Smooth muscle cell of the pulmonary artery (primary cell): ENCODE measurements at places on chromosomes 12 and 14. TPM values are rescaled to one million over a fixed set of nuclear protein-coding genes. Genes with fewer than 3 reads are reported as not detected.

Gene GTF2H3
- total RNA-seq: 29.8 and 35.6 TPM in 2 replicates

Gene TMCC3
- 0.20 and 0.53 TPM in 2 replicates for total RNA-seq

Gene RNU4-1
- under 0.01 TPM in 1 of 2 replicates, not detected in the other for total RNA-seq

Gene ACSM4
- not detected in 2 replicates for total RNA-seq

Gene VRTN
- total RNA-seq: not detected in 2 replicates

Gene TSPAN8
- 9.8 and 108 TPM in 2 replicates for total RNA-seq

Gene TAS2R9
- not detected in 2 replicates for total RNA-seq

Gene NEUROD4
- total RNA-seq: not detected in 2 replicates

Gene ZDHHC22
- not detected in 2 replicates for total RNA-seq

Gene SOAT2
- not detected in 2 replicates for total RNA-seq

Gene TIGAR
- 10.4 and 13.0 TPM in 2 replicates for total RNA-seq

Gene CCDC175
- total RNA-seq: not detected in 2 replicates

Gene KLHDC1
- 3.4 and 4.0 TPM in 2 replicates for total RNA-seq

Gene LBHD2
- total RNA-seq: not detected in 2 replicates

Gene THTPA
- total RNA-seq: 25.5 and 26.2 TPM in 2 replicates

Gene USP44
- total RNA-seq: 0.69 and 1.8 TPM in 2 replicates

Gene C1QL4
- 0.07 TPM in 2 replicates for total RNA-seq

Gene RNF10
- total RNA-seq: 189 and 197 TPM in 2 replicates

Gene IGF1
- total RNA-seq: 0.39 TPM in 1 of 2 replicates, not detected in the other

Gene TSFM
- total RNA-seq: 16.0 and 17.1 TPM in 2 replicates

Gene NKX2-1
- not detected in 2 replicates for total RNA-seq

Gene KRT6B
- 0.20 and 0.33 TPM in 2 replicates for total RNA-seq

Gene CLEC9A
- total RNA-seq: not detected in 2 replicates

Gene PDZRN4
- total RNA-seq: 0.07 TPM in 1 of 2 replicates, not detected in the other

Gene CCDC197
- not detected in 2 replicates for total RNA-seq

Gene CCND2
- 59.9 and 144 TPM in 2 replicates for total RNA-seq

Gene TMEM132C
- 0.07 TPM in 1 of 2 replicates, not detected in the other for total RNA-seq

Gene SLC2A3
- total RNA-seq: 180 and 327 TPM in 2 replicates

Gene DIO2
- total RNA-seq: 18.7 and 97.5 TPM in 2 replicates

Gene KRT74
- not detected in 2 replicates for total RNA-seq

Gene ETV6
- total RNA-seq: 6.1 and 11.4 TPM in 2 replicates

Gene AGAP2
- total RNA-seq: 0.17 and 0.20 TPM in 2 replicates

Gene CLEC1A
- total RNA-seq: not detected in 2 replicates

Gene FAM90A1
- 0.13 TPM in 1 of 2 replicates, not detected in the other for total RNA-seq

Gene VPS29
- total RNA-seq: 45.0 and 50.9 TPM in 2 replicates

Gene ZFYVE26
- 23.5 and 26.7 TPM in 2 replicates for total RNA-seq

Gene RAB15
- 3.8 and 5.2 TPM in 2 replicates for total RNA-seq
